ENCODE measurements at places on chromosomes 12 and 14.

- DNase-seq = no peak
Observed at GRCh38 chr12:78186670-78187069, 356.0 kb downstream of the NAV3 start.

GRCh38 chr12:28872654-28873268, 276.3 kb upstream of the FAR2 start:
- peak; percentile 16 for DNase-seq

DNA sequence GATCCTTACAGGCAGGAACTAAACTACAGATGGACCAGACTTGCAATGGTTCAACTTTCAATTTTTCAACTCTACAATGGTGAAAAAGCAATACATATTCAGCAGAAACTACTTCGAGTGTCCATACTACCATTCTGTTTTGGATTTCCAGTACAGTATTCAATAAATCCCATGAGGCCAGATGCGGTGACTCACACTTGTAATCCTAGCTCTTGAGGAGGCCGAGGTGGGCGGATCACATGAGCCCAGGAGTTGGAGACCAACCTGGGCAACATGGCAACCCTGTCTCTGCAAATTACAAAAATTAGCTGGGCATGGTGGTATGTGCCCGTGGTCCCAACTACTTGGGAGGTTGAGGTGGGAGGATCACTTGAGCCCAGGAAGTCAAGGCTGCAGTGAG, 336.1 kb downstream of the MED13L start:
- DNase-seq = no peak

GRCh38 chr14:101233021-101233366, 328.3 kb upstream of the DIO3 start:
- no peak for DNase-seq

- DNase-seq = no peak
Observed at GRCh38 chr12:5220099-5220498, 176.4 kb downstream of the KCNA5 start.

GRCh38 chr14:105075379-105076295, 10.4 kb upstream of the GPR132 start:
- no peak for DNase-seq

GRCh38 chr14:68966872-68967301, 12.2 kb downstream of the ACTN1 start:
- no peak for DNase-seq

DNA sequence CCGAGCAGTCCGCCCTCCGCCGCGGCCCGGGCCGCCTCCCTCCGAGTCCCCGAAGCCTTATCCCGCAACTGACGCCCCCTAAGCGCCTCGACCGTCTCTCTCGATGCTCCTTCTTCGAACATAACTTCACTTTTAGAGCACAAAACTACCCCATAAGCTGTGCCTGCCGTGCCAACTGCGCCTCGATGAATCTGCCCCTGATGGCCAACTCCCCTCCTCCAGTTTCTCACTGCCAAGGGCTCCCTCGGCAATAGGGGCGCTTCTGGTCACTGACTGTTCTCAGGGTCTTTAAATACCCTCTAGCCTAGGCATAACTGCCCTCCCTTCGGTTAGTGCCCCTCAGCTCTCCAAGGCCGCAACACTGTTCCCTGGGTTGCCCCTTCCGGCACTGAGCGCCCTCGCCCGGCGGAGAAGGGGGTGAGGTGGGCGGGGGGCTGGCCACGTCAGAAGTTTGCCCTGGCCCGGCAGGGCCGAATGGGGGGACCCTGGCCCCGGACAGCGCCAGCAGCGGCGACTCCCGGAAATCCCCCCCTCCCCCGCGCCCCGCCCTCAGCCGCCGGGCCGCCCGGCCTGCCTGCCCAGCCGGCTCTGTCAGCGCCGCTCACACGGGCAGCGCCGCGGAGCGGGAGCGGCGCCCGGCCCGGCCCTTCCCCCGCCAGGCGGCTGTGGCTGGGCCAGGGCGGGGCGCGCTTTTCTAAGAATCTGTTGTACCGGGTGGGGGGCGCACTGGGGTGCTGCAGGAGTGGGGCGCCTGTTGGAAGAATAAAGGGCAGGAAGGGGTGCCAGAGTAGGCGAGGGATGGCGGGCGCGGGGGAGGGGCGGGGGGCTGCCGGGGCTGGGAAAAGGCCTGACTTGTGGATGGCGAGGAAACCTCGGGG, 10.6 kb downstream of the RARG start:
- peak; percentile 64 for DNase-seq

DNA sequence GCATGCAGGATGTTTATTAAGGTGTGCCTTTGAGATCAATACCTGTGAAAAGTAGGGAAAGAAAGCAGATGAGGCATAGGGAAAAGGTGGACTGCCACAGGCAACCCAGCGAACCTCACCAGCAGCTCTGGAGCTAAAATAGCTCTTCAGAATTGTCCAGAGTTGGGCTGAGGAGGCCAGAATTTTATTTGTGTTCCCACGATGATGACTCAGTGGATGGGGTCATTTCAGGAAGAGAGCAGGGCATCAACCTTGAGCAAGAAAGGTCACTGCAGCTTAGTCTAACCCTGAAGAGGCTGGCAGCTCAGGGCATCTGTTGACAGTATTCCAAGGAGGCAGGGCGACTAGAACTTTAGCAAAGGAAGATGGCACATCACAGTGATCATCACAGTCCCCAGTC, 696.1 kb downstream of the DIO2 start:
- DNase-seq = no peak

DNA sequence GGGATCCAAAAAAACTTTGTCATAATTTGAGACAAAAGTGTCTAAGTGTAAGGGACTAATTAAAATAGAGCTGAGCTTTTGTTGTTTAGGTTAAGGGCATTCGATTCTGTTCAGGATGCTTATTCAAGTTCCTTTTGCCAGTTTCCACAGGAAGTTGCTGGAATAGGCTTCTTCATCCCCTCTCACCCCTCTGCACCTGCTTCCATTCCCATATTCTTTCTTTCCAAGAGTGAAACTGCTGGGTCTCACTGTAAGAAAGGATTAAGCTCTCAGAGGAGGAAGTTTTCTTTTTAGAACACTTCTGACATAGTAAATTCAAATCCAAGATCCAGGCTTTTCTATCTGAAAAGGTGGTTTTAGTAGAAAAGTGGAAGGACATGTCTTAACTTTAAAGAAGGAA, 61.4 kb downstream of the POLR3B start:
- no peak for DNase-seq

- DNase-seq = peak; percentile 61
Observed at GRCh38 chr14:92578511-92578910, 64.9 kb downstream of the RIN3 start.

DNA sequence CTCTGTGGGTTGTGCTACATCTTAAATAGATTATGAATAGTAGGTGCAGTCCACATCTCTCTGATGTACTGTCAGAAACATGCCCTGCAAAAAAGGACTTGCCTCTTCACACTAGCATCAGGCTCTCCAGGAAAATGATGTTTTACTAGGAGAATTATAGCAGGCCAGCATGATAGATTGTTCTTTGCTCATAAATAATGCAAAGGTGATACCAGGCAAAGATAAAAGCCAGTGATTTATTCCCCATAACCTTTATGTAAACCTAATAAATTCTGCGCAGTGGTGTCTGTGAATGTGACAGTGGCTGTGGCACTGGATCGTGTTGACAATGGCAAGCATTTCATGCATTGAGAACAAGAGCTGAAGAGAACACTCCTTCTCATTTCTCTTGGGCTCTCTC, 646.5 kb upstream of the SEL1L start:
- DNase-seq = no peak

DNA sequence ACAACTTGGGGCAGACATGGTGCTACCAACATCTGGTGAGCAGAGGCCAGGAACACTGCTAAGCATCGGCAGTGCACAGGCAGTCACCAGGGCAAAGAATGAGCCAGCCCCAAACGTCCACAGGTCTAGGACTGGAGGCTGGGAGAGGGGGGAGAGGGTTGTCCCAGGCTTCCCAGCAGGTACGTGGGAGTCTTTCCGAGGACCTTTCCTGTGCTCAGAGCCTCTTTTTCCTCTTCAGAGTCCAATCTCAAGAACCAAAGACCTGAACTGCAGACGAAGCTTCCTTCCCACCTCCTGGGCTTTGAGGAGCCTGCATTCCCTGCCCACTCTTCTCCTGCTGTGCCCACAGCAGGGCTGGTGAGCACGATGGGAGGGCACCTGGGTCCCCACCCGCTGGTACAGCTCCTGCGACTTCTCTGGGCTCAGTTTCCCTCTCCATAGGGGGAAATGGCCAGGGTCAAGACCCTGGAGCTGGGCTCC, 48.7 kb downstream of the DLK1 start:
- no peak for DNase-seq

DNA sequence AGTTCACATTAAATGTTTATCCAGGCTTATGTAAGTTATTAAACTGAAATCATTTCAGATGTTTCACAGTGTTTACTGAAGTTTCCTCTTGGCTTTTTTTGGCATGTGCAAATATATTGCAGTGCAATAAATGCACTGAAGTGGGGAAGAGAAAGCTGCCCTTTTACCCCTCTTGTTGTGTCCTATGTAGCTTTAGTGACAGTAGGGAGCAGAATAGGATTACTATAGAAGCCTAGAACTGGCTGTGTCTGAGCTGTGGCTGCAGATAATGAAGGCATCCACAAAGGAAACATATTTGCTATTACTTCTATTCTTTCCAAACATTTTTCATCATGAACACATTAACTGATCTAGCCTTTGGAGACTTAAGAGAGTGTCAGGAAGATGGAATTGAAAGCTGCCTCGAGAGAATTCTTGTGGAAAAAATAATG, 24.1 kb upstream of the CNTN1 start:
- DNase-seq = no peak

DNA sequence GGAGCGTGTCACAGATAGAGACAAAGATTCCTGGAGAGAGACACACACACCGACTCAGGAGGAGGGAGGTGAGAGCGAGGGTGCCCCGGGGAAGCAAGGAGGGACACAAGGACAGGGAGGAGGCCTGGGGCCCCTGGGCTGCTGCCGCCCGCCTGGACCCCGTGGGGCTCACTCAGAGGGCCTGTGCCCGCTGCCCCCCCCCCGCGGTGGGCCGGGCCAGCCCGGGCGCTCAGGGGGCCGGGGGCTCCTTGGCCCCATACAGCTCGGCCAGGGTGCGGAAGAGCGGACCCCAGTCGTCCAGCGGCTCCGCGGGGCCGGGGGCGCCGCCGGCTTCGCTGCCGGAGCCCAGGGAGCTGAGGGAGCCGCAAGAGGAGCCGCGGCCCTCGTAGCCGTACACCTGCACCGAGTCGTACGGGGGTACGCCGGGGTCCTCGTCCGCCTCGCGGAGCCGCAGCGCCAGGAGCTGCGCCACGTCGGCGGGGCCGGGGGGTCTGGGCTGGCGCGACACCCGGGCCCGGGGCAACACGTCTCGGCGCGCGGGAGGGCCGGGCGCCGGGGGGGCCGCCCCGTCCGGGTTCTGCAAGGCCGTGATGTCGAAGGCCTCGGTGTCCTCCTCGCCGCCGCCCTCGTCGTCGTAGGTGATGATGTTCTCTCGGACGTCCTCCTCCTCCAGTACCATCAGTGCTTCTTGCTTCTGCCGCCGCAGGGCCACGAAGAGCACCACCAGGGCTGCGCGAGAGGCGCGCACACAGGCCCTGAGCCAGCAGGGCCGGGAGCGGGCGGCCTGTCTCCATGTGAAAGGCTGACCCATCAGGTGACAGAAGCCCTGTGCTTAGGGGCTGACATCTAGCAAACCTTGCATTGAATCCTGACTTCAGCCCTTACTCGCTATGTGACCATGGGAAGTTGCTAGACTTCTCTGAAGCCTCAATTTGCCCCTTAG, 6.0 kb downstream of the PSMB11 start:
- no peak for DNase-seq

DNA sequence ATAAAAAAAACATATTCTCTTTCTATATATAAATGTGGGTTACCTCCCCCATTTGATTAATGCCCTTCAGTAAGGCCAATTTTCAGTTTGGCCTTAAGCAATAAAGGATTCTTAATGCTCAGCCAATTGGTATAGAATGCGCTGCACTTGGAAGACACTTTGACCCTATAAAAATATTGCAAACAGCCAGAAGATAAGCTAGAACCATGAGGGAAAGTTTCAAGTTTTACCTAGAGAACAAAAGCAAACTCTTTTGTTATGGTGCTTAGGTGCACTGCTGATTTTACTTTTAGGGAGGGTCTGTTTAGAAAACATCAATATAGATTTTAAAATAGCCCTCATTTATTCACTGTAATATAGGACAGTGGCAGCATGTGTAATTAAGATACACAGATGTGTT, 251.6 kb upstream of the SLC16A7 start:
- DNase-seq = no peak
